ENCODE measurements at places on chromosomes 7 and 10.

- DNase-seq = no peak
Measured at GRCh38 chr7:1912593-1913465, 242.8 kb downstream of the ELFN1 start.

DNA sequence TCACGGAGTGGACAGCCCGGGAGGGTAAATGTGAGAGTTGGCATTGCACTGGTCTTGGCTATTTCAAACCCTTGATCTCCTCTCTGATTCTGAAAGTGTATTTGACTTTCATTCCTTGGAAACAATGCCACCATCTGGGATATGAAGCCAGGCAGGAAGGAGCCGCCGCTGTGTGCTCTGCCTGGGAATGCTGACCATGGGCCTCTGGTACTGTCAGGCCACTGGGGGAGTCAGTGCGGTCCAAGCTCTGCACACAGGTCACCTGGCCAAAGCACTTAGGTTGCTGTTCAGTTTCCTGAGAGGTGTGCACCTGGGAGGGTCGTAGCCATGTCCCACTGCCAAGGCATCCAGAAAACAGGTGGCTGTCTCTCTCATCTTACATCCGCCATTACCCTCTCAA is 68.5 kb upstream of the SHH start:
- no peak for DNase-seq

GRCh38 chr10:33258967-33259366 is 75.5 kb downstream of the NRP1 start:
- no peak for DNase-seq

- DNase-seq = no peak
Measured at GRCh38 chr10:78301481-78301880, 267.8 kb downstream of the RPS24 start.

GRCh38 chr7:107661081-107661864 is 645 bp downstream of the SLC26A4 start:
- DNase-seq = no peak

- DNase-seq = no peak
Measured at GRCh38 chr7:8151161-8151725, 110.7 kb downstream of the ICA1 start.

GRCh38 chr7:79452495-79453265 is 787 bp downstream of the MAGI2 start:
- DNase-seq = no peak

GRCh38 chr10:93149761-93150160 is 76.1 kb downstream of the CYP26A1 start:
- DNase-seq = no peak

DNA sequence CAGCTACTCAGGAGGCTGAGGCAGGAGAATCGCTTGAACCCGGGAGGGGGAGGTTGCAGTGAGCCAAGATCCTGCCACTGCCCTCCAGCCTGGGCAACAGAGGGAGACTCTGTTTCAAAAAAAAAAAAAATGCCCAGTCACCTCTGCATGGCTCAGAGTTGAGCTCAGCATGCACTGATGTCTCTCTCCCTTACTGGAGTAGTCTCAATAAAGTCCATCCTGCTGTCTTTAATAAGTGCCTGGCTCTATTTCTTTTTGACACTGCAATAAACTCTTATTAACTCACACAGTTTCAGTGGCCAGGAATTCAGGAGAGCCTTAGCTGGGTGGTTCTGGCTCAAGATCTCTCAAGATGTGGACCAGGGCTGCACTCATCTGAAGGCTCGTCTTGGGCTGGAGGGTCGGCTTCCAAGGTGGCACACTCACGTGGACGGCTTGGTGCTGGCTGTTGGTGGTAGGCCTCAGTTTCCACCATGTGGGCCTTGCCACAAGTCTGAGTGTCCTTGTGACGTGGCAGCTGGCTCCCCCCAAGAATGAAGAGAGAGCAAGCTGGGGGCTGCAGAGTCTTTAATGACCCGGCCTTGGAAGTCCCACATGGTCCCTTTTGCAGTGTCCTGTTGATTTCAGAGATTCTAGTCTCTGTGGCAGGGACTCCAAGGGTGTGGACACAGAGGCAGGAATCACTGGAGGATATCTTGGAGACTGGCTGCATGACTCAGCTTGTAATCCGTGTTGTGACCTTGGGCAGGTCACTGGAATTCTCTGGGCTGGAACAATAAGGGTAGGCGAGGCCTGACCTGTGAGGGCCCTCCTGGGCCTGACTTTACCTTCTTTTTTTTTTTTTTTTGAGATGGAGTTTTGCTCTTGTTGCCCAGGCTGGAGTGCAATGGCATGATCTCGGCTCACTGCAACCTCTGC is 85.9 kb upstream of the KMT2C start:
- DNase-seq = no peak

DNA sequence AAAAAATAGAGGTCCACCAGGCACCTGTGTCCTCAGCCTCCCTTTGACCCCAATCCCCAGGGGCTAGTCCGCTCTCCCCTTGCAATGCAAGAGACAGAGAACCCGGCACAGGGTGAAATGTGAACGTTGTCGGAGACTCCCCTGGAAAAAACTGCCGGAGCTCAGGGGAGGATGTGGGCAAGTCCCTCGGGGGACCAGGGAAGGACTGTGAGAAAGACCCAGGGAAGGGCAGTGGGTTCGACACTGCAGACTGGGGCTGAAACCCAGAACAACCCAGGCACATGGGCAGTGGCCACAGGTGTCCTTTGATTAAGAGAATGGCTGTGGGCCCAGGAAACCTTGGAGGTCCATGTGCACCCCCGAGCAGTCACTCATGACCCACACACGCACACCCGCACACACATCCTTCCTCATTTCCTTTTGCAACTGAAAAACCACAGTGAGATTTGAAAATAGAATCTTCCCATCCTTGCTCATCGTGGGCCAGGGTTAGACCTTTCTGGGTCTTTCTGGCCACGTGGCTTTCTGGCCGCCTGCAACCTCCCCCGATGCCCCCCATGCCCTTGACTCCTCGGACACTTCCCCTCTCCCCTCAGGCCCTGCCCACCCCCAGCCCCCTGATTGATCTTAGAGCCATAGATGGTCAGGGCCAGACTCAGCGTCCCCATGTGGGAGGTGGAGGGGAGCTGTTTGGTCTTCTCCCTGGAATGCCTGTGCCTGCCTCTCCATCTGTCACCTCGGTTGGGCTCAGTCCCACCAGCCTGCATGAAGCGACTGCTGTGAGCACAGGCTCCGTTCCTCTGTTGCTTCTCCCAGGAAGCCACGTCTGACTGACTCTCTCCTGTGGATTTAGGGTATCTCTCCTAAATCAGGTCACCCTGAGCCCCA is 7.9 kb downstream of the LAT2 start:
- DNase-seq = no peak

DNA sequence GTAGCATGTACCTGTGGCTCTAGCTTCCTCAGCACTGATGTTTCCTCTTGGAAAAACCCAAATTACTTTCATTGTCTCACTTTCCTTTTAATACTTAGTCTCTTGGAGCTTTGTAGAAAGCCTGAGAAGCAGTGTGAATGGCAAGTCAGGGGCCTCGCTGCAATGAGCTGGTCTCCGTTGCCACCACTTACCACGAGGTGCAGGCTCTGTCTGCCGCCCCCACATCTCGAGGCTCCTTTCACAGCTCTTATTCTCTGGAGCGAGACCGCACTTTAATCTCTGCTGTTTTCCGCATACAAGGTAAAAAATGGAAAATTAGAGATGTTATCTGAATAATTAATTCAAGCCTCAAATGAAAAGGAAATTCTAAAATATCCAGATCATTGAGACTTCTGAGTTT is 186.2 kb downstream of the HECW1 start:
- DNase-seq = no peak

- DNase-seq = no peak
Measured at GRCh38 chr10:2631557-2632205, 435.7 kb upstream of the PFKP start.

- DNase-seq = no peak
Measured at GRCh38 chr10:7605565-7606295, 61.0 kb downstream of the ITIH5 start.

DNA sequence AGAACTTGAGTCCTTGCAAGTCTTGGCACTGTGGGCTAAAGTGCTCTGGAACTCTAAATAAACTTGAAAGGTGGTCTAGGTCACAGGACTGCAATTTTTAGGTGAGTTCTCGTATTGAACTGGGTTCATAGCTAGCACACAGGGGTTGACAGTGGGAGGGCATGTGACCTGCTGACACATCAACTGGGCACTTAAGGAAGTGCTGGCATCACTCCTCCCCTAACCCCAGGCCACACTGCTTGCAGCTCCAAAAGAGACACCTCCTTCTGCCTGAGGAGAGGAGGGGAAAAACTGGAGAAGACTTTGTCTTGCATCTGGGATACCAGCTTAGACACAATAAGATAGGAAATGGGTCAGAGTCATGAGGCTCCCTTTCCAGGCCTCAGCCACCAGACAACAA is 38.0 kb upstream of the AASS start:
- no peak for DNase-seq

DNA sequence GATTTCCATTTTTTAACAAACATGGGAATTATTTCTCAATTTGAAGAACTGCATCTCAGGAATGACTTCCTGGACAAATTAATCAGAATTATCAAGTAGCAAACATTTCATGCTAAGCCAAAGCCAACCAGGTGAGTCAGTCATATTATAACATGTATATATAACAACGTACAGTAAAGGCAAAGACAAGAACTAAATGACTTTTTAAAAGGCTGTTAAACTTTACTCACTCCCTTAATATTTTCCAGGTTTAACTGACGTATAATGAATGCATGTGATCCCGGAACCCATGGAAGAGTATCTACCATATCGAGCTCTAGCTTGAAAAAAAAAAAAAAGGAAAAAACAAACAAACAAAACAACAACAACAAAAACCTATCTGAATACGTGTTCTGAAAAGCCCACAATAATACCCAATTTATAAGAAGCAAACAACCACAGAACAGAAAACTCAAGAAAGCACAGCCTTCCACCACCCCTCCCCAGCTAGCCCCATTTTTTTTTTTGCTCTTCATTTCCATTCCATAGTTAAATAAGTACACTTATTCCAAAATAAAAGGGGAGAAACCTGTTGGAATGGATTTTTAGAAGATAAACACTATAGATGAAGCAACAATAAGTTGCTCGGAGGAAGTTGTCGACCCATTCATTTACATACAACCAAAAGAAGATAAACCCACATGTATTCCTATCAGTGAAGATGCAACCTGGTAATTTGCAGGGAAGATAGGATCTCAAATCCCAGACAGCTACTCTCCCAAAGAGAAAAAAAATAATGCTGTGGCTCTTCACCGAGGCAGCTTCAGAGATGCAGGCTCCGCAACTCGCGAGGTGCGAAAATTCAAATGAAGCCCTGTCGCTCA is 537 bp downstream of the NAPEPLD start:
- DNase-seq = no peak

GRCh38 chr10:557792-558328 is 131.6 kb downstream of the DIP2C start:
- no peak for DNase-seq

- no peak for DNase-seq
Measured at GRCh38 chr7:95951531-95951930, 179.2 kb downstream of the DYNC1I1 start.

- no peak for DNase-seq
Measured at GRCh38 chr10:121831777-121832176, 96.1 kb downstream of the ATE1 start.

DNA sequence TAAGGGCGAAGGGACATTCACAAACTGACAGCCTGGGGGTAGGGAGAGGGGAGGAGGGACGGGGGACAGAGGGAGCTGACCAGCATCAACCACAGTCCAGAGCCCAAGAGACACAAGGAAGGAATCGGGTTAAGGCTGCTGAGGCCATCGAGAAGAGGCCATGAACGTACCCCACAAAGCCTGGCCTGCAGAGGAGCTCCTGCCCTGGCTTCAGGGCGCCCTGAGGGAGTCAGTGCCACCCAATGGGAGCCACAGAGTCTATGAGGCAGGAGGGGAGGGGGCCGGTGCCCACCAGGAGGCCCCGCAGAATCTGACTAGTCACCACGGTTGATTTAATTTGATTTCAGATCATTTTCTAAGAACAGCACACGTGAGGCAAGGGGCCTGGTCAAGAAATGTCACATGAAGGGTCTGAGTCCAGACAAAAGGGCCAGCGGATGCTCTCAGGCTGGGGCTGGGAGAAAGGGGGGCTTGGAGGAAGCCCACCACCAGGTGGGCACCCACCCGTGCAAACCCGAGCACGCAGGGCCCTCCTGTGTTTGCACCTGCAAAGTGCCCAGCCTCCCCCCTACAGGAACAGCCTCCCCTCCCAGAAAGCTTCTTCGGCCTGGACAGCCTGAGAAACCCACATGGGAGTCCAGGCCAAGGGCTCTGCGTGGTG is 40.4 kb downstream of the CAMK2B start:
- no peak for DNase-seq

- DNase-seq = no peak
Measured at GRCh38 chr10:72331575-72332422, 22.9 kb downstream of the DNAJB12 start.

- no peak for DNase-seq
Measured at GRCh38 chr10:12063483-12063818, 5.3 kb upstream of the DHTKD1 start.

- DNase-seq = no peak
Measured at GRCh38 chr10:75040576-75040975, 70.9 kb upstream of the SAMD8 start.

GRCh38 chr7:44222776-44223261 is 22.0 kb downstream of the YKT6 start:
- DNase-seq = no peak

Data from cerebellar nuclear complex (tissue), 1 donor.